NCI-H524 (cell line): ENCODE measurements at places on chromosomes 11 and 22.
A peak's percentile ranks its signal among the peaks of the same experiment; 100 is the strongest.

GRCh38 chr11:126007238-126007637 lies 55.4 kb downstream of the CDON start:
- DNase-seq: no peak

DNA sequence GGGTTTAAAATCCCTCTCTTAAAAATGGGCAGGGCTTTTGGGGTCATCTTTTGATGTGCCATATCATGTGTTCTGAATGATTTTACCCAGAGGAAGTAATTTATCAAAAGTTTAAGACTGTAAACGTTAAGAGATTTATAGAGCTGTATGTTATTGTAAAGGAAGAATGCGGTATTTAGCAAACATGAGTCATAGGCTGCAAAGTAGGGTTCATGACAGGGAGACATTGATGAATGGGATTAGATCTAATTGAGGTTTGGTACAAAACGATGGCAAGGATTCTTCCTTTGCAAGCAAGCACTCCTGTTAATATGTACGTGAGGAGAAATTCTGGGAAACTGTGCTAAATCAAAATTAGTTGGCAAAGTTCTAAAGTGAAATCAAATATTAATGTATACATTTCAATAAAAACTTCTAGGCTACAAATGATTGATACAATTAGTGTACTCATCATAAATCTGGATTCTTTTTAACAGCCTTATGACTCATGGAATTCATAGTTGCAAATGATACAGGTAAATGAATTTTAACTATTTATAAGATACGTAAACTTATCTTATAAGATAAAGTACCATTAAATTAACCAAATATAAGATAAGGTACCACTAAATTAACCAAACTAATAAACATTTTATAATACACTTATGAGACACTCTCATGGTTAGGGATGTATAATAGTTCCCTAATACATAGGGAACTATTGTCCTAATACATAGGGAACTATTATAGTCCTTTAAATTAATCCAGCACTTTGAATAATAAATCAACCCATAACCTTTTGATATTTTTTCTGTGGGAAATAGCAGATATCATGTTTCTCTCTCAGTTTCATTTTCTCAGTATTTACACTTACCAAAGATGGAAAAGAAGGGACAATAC lies 58.4 kb downstream of the KIF18A start:
- DNase-seq: no peak

GRCh38 chr11:21635394-21636145 lies 557.3 kb upstream of the ANO5 start:
- DNase-seq: no peak

DNA sequence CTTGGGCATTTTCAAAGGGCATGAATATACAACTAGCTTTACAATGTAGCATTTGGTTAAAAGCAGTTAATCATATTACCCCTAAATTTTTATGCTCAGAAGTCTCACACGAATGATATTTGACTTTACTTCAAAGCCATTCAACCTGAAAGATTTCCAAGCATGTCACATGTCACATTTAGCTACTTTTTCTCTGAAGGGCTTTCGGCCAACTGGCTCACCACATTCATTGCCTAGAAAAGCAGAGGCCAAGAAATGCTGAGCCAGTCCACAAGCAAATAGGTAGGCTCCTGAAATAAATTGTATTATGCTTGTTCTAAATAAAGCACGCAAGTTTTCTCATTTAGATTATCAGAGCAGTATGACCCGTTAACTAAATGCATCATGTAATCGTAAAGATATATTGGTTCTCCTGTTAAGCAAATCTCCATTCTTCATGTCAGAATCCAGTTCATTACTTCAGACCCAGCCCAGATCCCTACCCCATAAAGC lies 30.6 kb downstream of the PAX6 start:
- no peak for DNase-seq

DNA sequence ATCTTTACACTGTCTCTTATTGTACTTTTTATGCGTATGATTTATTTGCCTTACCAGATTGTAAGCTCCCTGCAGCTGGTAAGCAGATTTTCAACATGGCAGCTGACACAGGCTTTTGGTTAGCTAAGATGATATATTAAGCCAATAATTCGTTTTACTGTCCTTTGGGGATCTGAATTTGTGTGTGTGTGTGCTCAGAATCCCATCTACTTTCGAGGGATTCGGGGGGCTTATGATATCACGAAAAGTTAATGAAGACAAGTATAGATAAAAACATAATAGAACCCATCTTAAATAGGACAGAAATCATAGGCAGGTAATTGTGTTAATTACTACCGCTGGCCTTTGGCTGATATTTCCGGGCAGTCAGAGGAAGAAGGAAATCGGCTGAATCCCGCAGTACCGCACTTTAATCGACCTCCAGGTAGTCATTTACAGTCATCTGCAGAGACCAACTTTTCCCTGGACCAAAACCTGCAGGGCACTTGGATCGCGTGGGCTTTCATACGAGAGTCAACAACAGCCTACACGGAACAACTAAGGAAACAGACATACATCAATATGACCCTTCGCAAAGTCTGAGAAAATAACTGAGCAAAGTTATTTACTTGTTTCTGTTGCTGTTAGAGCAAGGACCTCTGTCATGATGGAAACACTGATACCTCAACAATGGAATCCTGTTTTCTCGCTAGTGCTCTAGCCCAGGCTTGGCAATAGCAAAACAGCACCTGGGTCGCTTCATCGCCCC lies 802 bp downstream of the KBTBD3 start:
- peak; percentile 62 for DNase-seq

DNA sequence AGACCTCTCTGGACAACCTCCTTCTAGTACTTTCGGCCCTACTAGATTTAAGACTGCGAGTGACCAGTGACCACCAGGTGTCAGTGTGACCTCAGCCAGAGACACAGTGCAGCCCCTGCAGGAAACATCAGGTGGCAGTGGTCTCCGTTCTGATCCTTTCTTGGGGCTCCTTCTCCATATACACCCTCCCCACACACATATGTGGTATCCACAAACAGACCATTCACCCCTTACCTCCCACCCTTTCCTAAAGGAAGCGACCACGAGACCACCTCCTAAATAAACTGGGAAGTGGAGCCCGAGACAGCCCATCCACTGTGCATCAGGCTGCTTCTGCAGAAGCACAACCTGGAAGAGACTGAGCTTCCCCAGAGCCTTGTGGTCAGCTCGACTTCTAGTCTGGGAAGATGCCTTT lies 38.5 kb upstream of the CYP2D6 start:
- peak; percentile 60 for DNase-seq

GRCh38 chr11:2673871-2674471 lies 25.8 kb downstream of the KCNQ1OT1 start:
- no peak for DNase-seq

DNA sequence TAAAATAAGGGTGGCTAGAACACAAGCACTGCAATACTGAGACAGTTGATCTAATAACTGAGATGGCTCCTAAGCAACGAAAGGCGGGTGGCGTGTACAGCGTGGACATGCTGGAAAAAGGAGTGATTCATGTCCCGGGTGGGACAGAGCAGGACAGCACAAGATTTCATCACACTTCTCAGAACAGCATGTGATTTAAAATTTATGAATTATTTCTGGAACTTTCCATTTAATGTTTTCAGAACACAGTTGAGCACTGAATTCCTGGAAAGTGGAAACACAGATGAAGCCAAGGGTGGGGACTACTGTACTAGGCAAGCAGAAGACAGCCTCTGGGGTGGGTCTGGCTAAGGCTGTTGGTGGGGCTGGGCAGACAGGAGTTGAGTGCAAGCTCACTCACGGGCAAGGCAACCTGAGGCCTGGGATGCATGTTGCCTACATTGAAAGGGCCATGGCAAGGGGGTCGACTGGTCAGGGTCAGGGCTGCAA lies 165.6 kb upstream of the DDI1 start:
- DNase-seq: no peak

DNA sequence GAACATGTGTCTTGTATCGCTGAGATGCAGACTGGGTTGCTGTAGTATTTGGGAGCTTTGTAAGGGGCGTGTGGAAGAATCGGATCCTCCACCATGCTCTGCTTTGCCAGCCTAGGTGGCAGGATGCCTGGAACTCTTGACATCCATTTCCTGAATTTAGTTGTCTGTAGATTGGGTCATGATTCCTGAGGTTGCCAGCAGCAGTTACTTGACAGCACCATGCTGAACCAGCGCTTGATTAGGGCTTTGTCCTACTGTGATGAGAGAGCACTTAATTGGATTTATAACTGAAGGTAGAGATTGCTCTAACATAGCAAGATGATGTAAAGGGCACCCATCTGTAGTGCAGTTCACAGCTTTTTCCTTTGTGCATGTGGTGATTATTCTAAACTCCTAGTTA lies 75.6 kb upstream of the HORMAD2 start:
- DNase-seq: peak; percentile 64

- DNase-seq: peak; percentile 16
Observed at GRCh38 chr11:9758637-9759518, 95.0 kb downstream of the SWAP70 start.

GRCh38 chr11:14253421-14253820 lies 105.6 kb downstream of the RRAS2 start:
- peak; percentile 74 for DNase-seq

- no peak for DNase-seq
Observed at GRCh38 chr11:121063728-121064127, 37.3 kb upstream of the TECTA start.
